NCI-H524 (cell line): ENCODE measurements at places on chromosomes 5 and 9.
A peak's percentile ranks its signal among the peaks of the same experiment; 100 is the strongest.

- DNase-seq: no peak
Measured at GRCh38 chr9:120876842-120877240, at the start of gene PHF19. Gene PHF19, minus strand, starts transcription at chr9:120877188. Its CDS starts 2,447 bp downstream, at chr9:120874741.

DNA sequence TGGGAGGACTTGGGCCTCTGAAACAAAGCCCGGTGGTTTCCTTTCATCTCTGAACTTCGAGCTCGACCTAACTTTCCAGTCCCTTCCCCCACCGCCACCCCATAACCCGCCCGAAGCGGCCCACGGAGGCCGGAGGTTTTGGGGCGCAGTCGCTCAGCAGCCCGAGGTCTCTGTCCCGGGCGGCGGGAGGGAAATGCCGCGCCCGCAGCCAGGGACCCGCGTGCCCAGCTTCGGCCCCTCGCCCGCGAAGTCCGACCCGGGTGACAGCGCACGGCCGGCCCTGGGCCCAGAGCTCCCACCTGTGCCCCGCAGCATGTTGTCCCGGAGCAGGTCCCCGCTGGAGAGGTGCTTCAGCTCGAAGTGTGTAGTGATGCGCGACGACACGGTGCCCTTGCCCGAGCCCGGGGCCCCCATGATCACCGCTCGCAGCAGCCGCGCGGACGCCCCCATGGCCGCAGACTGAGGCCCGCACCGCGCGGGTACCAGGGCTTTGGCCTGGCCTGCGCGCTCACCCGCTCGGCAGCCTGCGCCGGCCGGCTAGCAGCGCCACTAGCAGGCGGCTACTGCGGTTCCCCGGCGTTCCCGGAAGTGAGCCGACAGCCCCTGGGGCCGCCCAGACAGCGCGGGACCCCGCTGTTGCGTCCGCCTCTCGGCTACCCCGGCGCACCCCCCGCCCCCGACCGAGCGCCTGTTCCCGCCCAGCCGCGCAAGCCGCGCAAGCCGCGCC lies at the start of gene AK3:
Gene AK3, minus strand, starts transcription at position 565 of the 727 bp plus-strand sequence. Its CDS starts 115 bp downstream, at position 450.
- DNase-seq: peak; percentile 83

GRCh38 chr5:139844472-139845145 lies 49.0 kb downstream of the PSD2 start:
- DNase-seq: peak; percentile 79

- DNase-seq: no peak
Measured at GRCh38 chr5:40223884-40224402, 455.8 kb upstream of the PTGER4 start.

DNA sequence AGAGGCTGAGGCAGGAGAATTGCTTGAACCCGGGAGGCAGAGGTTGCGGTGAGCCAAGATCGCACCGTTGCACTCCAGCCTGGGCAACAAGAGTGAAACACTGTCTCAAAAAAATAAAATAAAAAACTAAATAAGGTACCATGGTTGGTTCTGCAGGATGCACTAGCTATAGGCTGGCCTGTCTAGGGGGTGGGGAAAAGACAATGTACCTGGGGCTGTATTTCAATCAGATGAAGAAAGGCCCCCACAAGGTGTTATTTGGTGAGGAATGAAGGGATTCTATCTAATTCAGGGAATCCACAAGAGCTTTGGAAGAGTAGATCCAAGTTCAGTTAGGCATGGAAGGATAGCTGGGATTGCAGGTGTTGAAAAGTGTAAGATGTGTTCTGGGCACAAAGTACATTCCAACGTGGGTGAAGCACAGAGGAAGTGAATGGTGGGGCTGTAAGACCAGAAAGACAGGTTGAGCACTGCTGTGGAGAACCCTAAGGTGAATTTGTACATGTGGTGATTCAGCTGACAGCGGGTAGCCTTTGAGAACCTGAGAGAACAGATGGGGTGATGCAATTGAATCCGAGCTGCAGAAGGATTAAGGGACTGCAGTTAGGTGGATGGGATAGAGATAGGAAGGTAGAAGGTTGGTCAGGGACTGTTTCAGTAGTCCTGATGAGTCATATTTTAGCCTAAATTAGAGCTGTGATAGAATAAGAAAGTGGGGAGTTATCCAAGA lies 71.8 kb downstream of the CAST start:
- peak; percentile 92 for DNase-seq

GRCh38 chr5:132493241-132493640 lies 2.7 kb upstream of the IRF1 start:
- DNase-seq: no peak

GRCh38 chr9:36091026-36091953 lies 45.2 kb upstream of the GLIPR2 start:
- DNase-seq: no peak
